ENCODE measurements at places on chromosomes 13 and 19. TPM values are rescaled to one million over a fixed set of nuclear protein-coding genes. Genes with fewer than 3 reads are reported as not detected.

DNA sequence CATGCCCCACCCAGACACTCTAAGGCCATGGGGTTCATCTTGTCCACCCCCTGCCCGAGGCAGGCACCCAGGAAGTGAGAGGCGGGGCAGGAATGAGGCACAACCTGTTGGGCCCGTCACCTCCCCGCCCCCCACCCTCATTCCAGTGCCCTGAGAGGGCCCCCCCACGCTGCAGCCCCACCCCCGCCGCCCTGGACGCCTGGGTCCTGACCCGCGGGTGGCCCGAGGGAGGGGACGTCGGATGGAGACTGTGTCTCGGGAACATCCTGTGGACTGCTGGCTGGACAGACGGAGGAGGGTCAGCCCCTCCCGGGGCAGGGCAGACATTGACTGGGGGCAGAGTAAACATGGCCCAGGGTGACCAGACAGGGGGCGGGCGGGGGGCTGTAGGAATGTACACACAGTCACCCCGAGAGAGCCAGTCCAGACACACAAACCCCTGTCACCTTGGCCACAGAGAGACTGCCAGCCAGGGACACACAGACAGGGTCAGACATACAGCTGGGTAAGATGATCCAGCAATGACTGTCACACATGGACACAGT, 7.4 kb upstream of the JUNB start:
- no peaks in the 10 kb centered on the region for H3K27me3 ChIP-seq
- no peaks in the 10 kb centered on the region for H3K36me3 ChIP-seq
- peak overlapping the region; percentile 74 for H3K4me3 ChIP-seq
- H3K4me1 ChIP-seq, result peaks cover 17% of the 10 kb centered on the region

- no peak overlapping the region for H3K27ac ChIP-seq
- H3K27me3 ChIP-seq, result peaks cover 13% of the 10 kb centered on the region
- H3K4me3 ChIP-seq, result no peak overlapping the region
- no peaks in the 10 kb centered on the region for H3K4me1 ChIP-seq
- DNase-seq, result no peak
Observed at GRCh38 chr13:25578526-25578925, 206.8 kb downstream of the ATP8A2 start.

DNA sequence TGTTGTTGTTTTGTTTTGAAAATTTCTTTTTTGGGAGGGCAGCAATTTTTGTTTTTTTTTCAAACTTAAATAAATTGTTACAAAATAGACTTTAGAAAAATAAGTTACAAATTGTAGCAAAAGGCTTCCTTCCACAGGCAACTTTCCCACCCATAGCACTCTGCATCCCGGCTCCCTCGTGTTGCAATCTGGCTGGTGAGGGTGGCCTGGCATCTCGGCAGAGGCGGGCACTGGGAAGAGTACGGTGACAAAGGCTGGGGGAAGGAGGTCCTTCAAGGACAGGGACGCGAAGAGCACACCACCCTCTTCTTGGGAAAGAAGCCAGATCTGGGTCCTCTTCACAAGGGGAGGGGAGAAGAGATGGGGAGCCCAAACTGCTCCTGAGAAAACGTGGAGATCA, 379.7 kb downstream of the OLFM4 start:
- H3K36me3 ChIP-seq, result no peaks in the 10 kb centered on the region
- no peaks in the 10 kb centered on the region for H3K4me1 ChIP-seq
- H3K4me3 ChIP-seq, result no peak overlapping the region
- no peak for DNase-seq

DNA sequence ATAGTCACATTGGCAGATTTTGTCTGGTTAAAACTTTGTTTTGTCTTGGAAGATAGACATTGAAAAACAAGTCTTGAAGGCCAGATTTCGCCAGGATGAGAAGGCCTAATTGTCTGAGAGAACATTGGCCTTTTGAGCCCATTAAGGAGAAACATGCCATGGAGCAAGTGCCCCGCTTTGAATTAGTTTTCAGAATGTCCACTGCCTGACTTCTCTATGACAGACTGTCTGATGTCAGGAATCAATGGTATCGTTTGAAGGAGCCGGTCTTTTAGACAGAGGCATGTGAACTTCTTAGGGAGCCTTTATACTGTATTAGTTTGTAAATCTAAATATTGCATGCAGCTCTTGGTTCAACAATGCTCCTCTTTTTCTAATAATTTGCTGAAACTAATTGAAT, 155.9 kb downstream of the DLEU7 start:
- no peak overlapping the region for H3K4me3 ChIP-seq
- no peak for DNase-seq
- H3K36me3 ChIP-seq, result no peaks in the 10 kb centered on the region
- H3K27ac ChIP-seq, result no peak overlapping the region
- peaks cover 3% of the 10 kb centered on the region for H3K27me3 ChIP-seq

DNA sequence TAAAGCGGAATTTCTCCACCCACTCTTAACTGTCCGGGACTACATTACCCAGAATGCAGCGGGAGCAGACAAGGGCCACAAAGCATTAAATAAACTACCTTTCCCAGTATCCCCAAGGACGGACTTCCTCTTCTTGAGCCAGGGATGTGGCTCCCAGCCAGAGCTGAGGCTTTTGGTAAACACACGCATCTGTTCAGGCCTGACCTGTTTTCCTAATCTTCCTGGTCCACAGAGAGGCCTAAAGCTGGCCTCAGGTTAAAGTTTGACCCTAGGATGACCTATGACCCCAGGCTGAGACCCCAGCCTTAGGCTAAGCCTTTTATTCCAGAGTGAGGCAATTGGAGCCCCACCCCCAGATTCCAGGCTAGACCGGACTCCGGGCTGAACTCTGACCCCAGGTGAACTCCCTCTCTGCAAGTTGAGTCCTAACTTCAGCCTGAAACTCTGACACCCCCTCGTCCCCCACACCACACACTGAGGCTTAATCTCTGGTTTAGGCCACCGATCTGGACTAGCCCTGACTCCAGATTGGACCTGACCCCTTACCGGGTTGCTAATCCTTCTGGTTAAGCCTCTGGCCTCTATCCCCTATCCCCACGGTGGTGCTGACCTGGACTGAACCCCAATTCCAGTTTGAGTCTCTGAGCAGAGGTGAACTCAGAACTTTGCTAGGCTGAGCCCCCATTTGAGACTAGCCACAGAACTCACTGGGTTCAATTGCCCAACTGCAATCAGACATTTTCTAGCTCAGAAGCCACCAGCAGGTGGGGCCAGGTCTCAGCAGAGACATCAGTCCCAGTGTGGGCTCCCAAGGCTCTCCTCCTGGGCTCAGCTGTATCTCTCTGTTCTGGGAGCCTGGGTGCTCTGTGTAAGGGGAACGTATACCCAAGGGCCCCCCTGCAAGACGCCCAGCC, 750 bp upstream of the GPR108 start:
- no peaks in the 10 kb centered on the region for H3K36me3 ChIP-seq
- peaks cover 44% of the 10 kb centered on the region for H3K4me1 ChIP-seq
- DNase-seq, result peak; percentile 68
- H3K27ac ChIP-seq, result peak overlapping the region; percentile 93
- peak overlapping the region; percentile 100 for H3K4me3 ChIP-seq

DNA sequence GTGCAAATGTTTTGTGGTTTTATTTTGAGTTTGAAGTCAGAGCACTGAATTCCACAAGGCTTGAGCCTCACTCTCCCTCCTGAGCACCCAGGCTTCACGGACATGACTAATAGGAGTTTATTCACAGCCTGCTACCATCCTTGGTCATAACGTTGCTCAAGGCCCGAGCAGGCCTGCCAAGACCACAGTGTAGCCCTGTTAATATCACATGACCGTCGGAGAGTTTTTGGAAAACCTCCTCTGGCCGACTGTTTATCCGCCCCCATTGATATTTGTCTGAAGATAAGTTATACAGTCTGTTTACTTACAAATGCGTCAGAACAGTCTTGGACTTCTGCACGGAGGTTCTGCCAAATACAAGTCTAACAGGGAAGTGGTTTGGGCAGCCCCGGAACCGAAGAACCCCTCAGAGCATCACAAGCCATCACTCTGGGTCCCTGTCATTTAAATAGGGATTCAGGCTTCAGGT, 89.9 kb downstream of the COL4A2 start:
- H3K27me3 ChIP-seq, result peaks cover 26% of the 10 kb centered on the region
- H3K4me3 ChIP-seq, result no peak overlapping the region
- DNase-seq, result no peak
- H3K27ac ChIP-seq, result no peak overlapping the region

- no peak overlapping the region for H3K27ac ChIP-seq
- no peaks in the 10 kb centered on the region for H3K4me1 ChIP-seq
- no peaks in the 10 kb centered on the region for H3K36me3 ChIP-seq
- H3K4me3 ChIP-seq, result no peak overlapping the region
Observed at GRCh38 chr13:57846600-57847173, 215.1 kb downstream of the PCDH17 start.

- H3K4me1 ChIP-seq, result no peaks in the 10 kb centered on the region
- no peak overlapping the region for H3K27ac ChIP-seq
- H3K36me3 ChIP-seq, result peaks cover 19% of the 10 kb centered on the region
- peaks cover 37% of the 10 kb centered on the region for H3K27me3 ChIP-seq
Observed at GRCh38 chr19:46160233-46160775, 12.3 kb downstream of the IGFL2 start.

DNA sequence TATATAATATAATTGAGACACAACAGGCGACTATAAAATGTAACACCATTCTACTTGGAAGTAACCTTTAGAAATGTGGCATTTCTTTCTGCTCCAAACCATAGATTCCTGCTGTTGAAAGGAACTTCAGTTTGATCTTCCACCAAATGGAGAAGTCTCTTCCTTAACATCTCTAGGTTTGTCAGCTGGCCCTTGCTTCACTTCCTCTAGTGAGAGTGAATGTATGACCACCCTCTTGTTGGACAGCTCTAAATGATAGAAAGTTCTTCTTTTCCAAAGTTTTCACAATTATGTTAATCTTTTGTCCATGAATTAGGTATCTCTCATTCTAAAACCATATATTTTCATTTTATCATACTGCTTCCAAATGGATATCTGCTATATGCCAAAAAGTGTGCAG, 13.8 kb upstream of the COG6 start:
- H3K4me3 ChIP-seq, result no peak overlapping the region
- peaks cover 28% of the 10 kb centered on the region for H3K27me3 ChIP-seq
- H3K4me1 ChIP-seq, result no peaks in the 10 kb centered on the region
- peaks cover 9% of the 10 kb centered on the region for H3K36me3 ChIP-seq
- no peak for DNase-seq

DNA sequence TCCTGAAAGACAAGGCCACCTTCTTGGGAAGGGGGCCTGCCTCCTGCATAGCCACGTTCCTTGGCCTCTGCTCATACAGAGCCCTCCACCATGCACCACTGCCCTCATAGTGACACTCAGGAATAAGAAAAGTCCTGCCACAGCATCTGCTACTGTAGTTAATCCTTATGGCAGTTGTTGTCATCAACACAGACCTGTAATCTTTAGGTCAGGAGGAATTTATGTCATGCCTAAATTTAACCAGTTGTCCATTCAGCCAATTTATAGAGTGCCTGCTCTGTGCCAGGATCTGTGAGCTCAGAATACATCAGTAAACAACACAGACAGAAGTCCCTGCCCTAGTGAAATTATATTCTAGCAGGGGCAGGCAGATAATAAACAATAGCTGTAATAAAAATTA, 44.4 kb downstream of the FAM124A start:
- no peak for DNase-seq
- no peak overlapping the region for H3K27ac ChIP-seq
- no peaks in the 10 kb centered on the region for H3K4me1 ChIP-seq
- H3K27me3 ChIP-seq, result peaks cover 1% of the 10 kb centered on the region

- no peaks in the 10 kb centered on the region for H3K36me3 ChIP-seq
- H3K4me3 ChIP-seq, result no peak overlapping the region
- peaks cover 1% of the 10 kb centered on the region for H3K4me1 ChIP-seq
- no peak for DNase-seq
Observed at GRCh38 chr13:32002873-32003272, 28.7 kb upstream of the FRY start.

DNA sequence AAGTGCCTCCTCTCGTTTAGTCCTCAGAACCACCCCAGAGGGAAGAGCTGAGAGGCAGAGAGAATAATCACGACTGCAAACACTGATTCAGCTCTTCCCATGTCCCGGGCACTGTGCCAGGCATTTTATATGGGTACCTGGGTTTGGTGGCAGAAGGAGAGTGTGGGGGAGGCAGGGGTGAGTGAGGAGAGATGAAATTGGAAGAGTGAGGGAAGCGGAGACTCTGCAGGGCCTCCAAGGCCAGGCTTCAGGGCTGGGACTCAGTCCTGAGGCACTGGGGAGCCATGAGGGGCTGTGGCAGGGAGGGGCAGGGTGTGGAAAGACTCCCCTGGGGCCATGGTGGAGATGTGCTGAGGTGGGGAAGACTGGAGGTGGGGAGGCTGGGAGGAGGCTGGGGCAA, 8.7 kb downstream of the SYNGR4 start:
- H3K27ac ChIP-seq, result no peak overlapping the region
- H3K4me3 ChIP-seq, result no peak overlapping the region
- no peaks in the 10 kb centered on the region for H3K4me1 ChIP-seq
- no peak for DNase-seq
- no peaks in the 10 kb centered on the region for H3K36me3 ChIP-seq

DNA sequence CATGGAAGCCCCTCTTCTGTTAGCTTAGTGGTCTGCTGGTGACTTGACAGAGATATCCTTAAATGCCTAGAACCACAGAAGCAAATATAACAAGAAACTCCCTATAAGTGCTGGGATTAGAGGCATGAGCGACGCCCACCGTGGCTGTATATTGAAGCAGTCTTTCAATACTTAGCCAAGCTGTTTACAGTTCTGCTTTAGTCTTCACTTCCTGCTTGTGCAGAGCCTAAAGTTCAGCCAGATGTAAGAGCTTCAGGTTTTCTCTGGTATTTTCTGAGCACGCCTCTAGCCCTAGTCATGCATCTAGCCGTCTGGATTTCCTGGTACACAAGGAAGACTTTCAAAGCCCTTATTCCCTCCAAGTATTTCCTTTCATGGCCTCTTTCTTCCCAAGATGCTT, 28.5 kb downstream of the TRPM4 start:
- no peak overlapping the region for H3K27ac ChIP-seq
- peaks cover 2% of the 10 kb centered on the region for H3K27me3 ChIP-seq
- peaks cover 2% of the 10 kb centered on the region for H3K36me3 ChIP-seq
- no peak for DNase-seq
- H3K4me3 ChIP-seq, result no peak overlapping the region
- H3K4me1 ChIP-seq, result peaks cover 17% of the 10 kb centered on the region

GRCh38 chr13:20127562-20128458, 33.0 kb downstream of the GJA3 start:
- peaks cover 6% of the 10 kb centered on the region for H3K4me1 ChIP-seq
- no peaks in the 10 kb centered on the region for H3K36me3 ChIP-seq
- peak overlapping the region; percentile 69 for H3K4me3 ChIP-seq
- DNase-seq, result no peak

- H3K36me3 ChIP-seq, result peaks cover 60% of the 10 kb centered on the region
- H3K4me3 ChIP-seq, result no peak overlapping the region
- H3K4me1 ChIP-seq, result no peaks in the 10 kb centered on the region
Observed at GRCh38 chr13:49466292-49466838, 22.3 kb downstream of the SETDB2 start.

- no peak for DNase-seq
- H3K27me3 ChIP-seq, result no peaks in the 10 kb centered on the region
- no peaks in the 10 kb centered on the region for H3K36me3 ChIP-seq
- no peaks in the 10 kb centered on the region for H3K4me1 ChIP-seq
- H3K4me3 ChIP-seq, result no peak overlapping the region
Observed at GRCh38 chr19:9878511-9879196, 43.5 kb downstream of the PIN1 start.

- H3K36me3 ChIP-seq, result no peaks in the 10 kb centered on the region
- no peaks in the 10 kb centered on the region for H3K4me1 ChIP-seq
- DNase-seq, result no peak
- no peak overlapping the region for H3K4me3 ChIP-seq
- H3K27me3 ChIP-seq, result peaks cover 9% of the 10 kb centered on the region
Observed at GRCh38 chr19:44627631-44628030, 14.3 kb downstream of the IGSF23 start.

The PHLDB3 gene
- total RNA-seq, result 48.6 TPM

The PGLYRP2 gene
- total RNA-seq, result 0.69 TPM

The GTF2F2 gene
- 16.2 TPM for total RNA-seq

The CGB5 gene
- not detected for total RNA-seq

The ZNF90 gene
- total RNA-seq, result 13.1 TPM

The ACP5 gene
- 13.8 TPM for total RNA-seq

The IL17D gene
- total RNA-seq, result 0.26 TPM

The SRRM5 gene
- 1.4 TPM for total RNA-seq

All from naive thymus-derived CD8-positive, alpha-beta T cell (primary cell).